Skeletal muscle tissue (tissue), 5 donors: ENCODE measurements at places on chromosomes 7 and 10. TPM values are rescaled to one million over a fixed set of nuclear protein-coding genes. Genes with fewer than 3 reads are reported as not detected.

TET1 gene
- total RNA-seq: 15.1 TPM

ANKRD61 gene
- total RNA-seq: not detected

DNAJC1 gene
- total RNA-seq: 9.9 TPM

ELN gene
- total RNA-seq: 107 TPM

LLCFC1 gene
- not detected for total RNA-seq

HACD1 gene
- total RNA-seq: 66.8 TPM

SPDYE9 gene
- not detected for total RNA-seq

ZWINT gene
- 10.4 TPM for total RNA-seq

ASAH2 gene
- under 0.01 TPM for total RNA-seq

OR2A12 gene
- total RNA-seq: not detected

PRKCQ gene
- 14.6 TPM for total RNA-seq
